ENCODE measurements at places on chromosomes 1 and 21.

DNA sequence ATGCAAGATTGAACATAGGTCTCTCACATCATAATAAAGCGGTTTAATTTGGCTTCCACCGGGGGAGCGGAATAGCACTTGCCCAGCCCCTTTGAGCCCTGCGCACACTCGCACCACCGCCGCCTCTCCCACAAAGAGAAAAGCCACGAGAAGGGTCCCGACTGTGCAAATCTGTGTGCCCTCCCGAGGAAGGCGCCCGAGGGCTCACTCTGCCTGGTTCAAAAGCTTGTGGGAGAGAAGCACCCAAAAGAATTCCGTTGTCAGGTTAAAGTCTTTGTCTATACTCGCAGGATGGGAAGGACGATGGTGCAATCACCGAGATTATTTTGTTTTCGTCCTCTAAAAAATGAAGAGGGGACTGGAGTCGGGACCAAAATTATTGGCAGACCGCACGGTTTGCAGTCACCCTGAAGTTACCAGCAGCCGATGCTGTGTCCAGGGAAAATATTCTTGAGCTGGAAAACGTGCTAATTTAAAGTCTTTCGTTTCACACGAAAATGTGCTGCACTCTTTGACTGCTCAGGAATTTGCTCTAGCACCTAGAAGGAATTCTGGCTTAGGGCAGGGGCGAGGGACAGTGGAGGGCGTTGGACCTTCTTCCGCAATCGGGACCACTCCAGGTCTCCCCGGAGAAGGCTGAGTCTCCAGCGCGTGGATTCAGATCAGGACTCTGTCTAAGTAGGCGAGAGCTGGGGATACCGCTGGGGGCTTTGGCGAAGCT, 6.6 kb upstream of the SIM2 start:
- no peak for DNase-seq

DNA sequence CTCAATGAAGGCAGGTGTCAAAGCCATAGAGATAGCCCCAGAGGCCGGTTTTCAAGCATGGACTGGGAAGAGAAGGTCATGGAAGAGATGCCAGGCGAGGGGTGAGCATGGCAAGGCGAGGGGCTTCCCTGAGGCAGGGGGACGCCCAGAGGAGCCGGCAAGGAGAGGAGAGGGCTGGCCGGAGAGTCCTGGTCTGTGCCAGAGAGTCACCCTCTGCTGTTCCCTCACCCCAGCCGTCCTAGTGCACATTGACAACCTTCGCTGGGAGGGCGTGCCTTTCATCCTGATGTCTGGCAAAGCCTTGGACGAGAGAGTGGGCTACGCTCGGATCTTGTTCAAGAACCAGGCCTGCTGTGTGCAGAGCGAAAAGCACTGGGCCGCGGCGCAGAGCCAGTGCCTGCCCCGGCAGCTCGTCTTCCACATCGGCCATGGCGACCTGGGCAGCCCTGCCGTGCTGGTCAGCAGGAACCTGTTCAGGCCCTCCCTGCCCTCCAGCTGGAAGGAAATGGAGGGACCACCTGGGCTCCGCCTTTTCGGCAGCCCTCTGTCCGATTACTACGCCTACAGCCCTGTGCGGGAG, 28.8 kb downstream of the H6PD start:
- DNase-seq: no peak

DNA sequence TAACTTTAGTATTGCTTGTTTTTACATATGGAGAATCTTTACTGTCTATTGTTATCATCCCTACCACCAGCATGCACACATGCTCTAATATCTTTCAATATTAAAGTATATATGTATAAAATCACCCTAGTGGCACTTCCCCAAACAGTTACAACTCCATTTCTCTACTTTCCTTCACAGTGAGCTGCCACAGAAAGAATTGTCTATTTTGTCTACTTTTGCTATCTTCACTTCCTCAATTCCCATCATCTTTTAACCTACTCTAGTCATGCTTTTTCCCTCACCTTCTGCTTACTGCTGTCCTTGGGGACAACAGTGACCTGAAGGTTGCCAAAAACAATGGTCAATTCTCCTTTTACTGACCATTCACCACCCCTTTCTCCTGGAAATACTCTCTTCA, 59.2 kb downstream of the VCAM1 start:
- no peak for DNase-seq

- DNase-seq: peak; percentile 6
Observed at GRCh38 chr1:116448785-116449385, 75.8 kb downstream of the ATP1A1 start.

DNA sequence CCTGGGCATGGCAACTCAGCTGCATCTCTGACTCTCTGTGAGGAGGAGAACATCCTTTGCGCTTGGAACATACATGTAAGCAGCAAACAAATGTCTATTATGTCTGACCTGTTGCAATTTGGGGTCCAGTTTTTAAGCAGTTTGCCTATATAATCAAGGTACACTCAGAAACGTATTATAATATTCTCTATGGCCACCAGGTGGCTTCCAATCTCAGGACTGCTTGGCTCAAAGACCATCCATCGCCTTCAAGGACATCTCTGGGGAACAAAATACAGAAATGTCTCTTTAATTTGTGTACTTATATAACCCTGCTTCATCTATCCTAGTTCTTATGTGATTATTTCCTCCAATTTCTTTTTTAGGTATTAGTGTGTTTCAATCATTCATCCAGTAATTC, 227.2 kb downstream of the OLFM3 start:
- peak; percentile 10 for DNase-seq

DNA sequence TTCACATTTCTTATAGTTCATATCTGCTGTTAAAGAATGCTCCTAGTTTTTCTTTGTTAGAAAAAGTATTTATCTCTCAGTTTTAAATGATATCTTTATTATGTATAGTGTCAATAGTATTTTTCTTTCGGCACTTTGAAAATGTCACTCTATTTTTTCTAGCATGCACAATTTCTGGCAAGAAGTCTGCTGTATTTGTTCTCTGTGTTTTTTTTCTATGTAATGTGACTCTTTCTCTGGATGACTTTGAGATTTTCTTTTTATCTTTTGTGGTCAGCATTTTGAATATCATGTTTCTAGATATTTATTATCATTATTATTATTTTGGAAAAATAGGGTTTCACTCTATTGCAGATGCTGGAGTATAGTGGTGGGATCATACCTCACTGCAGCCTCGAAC, 285.2 kb downstream of the PTGER3 start:
- DNase-seq: no peak

GRCh38 chr1:170664093-170664827, at the start of gene PRRX1:
PRRX1 (plus strand) TSS chr1:170664131; CDS start chr1:170664219, 88 bp downstream.
- DNase-seq: no peak

- DNase-seq: no peak
Observed at GRCh38 chr1:58446368-58446767, 100.2 kb downstream of the OMA1 start.

GRCh38 chr21:44557491-44558328, 885 bp downstream of the KRTAP10-3 start:
- DNase-seq: no peak

- no peak for DNase-seq
Observed at GRCh38 chr1:70504821-70505193, 93.7 kb downstream of the CTH start.

DNA sequence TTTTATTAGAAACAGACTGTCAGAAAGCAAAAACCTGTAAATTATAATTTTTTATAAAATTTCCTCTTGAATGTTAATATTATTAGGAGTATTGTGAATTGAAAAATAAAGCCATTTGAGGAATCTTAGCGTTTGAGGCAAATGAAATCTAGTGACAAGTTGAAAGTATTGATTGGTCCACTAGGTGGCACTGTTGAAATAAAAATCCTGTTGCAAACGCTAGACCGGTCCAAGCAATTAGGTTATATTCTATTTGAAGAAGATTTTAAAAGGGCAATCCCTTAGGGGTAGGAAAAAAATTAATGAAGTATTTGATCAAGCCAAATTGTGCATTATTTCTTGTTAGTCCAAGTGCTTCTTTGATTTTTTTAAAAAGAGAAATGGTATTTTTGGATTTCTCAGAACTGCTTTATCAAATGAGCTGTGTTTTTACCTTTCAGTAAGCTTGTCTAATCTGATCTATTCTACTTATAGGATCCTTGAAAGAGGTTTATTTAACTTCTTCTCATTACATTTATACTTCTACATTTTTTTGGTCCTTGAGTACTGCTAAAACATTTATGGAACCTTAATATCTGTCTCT, 57.7 kb downstream of the ATG4C start:
- DNase-seq: peak; percentile 54

DNA sequence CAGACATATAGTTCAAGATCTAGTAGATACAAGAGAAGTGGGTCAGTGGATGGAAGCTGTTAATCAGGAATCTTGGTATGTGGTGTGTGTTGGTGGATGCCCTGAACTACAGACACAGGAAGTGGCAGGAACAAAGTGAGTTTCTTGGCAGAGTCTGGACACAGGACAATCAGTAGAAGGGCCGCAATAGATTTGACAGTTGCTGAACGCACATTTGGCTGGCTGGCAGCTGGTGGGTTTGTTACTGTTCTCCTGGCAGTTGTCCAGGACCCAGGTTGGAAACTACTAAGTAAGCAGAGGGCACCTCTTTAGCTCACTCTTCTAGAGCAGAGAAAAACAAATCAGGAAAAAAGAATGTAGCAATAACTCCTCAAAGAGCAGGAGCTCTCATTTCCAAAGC, 13.2 kb downstream of the KRTAP26-1 start:
- peak; percentile 67 for DNase-seq

DNA sequence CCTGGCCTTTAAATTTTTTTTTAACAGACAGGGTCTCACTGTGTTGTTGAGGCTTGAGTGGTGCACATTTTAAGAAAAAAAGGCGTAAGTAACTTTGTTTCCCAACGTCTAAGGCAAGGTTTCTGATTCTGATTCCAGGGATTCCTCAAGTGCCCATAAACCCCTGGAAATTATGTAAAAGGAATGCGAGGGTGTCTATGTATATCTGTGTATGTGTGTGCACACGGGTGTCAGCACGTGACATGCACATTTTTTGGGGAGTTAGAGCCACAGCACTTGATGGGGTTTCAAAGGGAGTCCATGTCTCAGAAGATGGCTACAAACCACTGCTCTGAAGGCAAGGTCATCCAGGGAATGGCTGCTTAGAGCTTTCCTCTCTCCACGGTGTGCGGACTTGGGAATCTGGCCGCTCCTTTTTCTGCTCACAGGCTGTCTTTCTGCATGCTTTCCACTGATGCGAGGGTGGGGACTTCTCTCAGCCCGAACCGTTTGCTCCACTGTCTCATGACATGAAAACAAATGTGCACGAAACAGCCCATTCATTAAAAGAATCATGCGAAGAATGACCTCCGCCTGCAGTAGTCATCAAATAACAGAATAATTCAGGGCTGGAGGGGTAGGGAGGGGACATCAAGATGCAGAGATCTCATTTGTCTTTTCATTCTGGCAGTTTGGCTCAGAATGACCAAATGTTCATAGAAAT, 18.7 kb upstream of the RERE start:
- no peak for DNase-seq

DNA sequence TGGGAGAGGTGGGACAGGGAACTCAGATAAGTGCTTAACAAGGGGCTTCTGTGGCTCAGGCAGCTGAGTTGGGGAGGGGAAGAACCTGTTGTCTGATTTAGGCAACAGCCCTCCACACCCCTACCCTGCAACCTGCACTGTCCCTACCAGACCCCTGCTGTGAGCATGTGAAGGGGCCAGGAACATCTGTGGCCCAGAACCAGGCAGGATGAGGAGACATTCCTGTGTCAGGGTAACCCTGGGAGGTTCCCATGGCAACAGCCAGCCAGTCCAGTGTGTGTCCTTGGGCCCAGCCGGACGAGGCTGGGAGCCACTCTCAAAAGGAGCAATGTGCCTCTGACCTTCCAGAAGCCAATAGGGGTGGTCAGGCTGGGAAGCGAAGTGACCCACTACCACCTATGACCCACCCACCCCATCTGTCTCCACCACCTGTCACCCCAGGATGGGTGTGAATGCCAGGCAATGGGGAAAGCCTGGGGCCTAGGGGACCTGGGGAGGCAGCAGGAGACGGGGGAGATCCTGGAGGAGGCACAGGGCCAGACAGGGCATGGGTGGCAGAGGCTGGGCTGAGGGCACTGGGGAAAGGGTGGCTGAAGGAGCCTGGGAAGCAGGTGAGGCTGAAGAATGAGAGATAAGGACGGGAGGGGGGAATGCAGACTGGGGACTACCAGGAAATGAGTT, 5.0 kb upstream of the PMVK start:
- DNase-seq: no peak

GRCh38 chr1:185291652-185292051, 25.4 kb downstream of the IVNS1ABP start:
- no peak for DNase-seq

DNA sequence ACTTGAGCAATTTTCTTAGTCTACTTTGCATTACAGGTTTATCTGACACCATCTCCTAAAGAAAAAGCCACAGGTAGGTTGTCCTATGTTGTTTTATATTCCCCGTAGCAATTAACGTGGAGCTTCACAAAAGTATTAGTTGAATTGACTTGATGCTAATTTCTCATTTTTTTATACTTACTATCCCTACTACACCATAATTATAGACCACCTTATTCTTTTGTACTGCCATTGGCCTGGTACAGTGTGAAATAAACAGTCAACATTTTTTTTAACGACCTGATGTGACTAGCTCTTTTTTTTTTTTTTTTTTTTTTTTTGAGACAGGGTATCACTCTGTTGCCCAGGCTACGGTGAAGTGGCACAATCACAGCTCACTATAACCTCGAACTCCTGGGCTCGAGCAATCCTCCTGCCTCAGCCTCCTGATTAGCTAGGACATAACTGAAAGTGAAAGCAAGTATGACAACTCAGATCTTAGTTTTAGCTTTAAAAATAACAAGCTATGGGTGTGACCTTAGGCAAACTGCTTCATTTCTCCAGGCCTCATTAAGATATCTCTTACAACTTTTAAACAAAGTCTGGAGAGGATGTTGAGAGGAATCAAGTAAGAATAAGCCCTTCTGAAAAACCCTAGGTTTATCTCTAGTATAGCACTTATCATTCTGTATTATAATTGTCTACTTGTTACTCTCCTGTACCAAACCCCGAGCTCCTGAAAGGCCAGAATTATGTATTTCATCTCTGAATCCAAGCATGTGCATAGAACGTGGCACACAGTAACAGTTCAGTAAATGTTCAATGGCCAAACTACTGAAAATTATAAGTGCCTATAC, 49.5 kb downstream of the LUZP1 start:
- no peak for DNase-seq

GRCh38 chr1:46536527-46536926, 14.9 kb downstream of the KNCN start:
- no peak for DNase-seq

- DNase-seq: no peak
Observed at GRCh38 chr21:38914528-38915293, 109.0 kb downstream of the ETS2 start.

DNA sequence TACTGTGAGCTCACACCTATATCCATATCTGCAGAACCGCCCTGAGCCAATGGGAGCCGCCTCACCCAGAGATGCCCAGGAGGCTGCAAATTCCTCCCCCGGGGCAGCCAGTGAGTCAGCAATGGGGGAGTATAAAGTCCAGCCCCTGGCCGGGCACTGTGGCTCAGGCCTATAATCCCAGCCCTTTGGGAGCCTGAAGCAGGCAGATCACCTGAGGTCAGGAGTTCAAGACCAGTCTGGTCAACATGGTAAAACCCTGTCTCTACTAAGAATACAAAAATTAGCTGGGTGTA, 5.0 kb upstream of the CLCNKB start:
- no peak for DNase-seq

GRCh38 chr1:38151399-38151798, 104.8 kb upstream of the POU3F1 start:
- DNase-seq: no peak

GRCh38 chr1:224157316-224157715, 25.7 kb upstream of the DEGS1 start:
- DNase-seq: no peak

- DNase-seq: peak; percentile 15
Observed at GRCh38 chr1:223074445-223075300, 68.4 kb downstream of the TLR5 start.

Measured in COR-L47 (cell line).